Stimulated activated CD4-positive, alpha-beta T cell treated with anti-CD3 and anti-CD28 coated beads, Interleukin-2, amount 100 ng/mL, for 4 hours (primary cell): ENCODE measurements at places on chromosomes 1 and 21.

GRCh38 chr1:58929671-58930325 is 146.0 kb upstream of the JUN start:
- peak; percentile 87 for DNase-seq

DNA sequence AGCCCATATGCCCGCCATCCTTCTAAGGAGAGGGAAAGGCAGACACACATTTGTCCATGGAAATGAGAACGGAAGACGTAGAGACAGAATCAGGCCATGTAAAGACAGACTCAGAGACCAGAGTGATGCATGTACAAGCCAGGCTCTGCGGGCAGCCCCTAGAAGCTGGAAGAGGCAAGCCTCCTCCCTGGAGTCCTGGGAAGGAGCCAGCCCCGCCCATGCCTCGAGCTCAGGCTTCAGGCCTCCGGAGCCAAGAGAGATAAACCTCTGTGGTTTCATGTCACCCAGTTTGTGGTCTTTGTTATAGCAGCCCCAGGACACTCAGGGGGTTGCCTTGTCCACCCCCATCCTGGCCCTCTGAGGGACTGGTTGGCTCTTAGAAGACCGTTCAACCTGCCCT is 11.6 kb downstream of the PDE9A start:
- no peak for DNase-seq

DNA sequence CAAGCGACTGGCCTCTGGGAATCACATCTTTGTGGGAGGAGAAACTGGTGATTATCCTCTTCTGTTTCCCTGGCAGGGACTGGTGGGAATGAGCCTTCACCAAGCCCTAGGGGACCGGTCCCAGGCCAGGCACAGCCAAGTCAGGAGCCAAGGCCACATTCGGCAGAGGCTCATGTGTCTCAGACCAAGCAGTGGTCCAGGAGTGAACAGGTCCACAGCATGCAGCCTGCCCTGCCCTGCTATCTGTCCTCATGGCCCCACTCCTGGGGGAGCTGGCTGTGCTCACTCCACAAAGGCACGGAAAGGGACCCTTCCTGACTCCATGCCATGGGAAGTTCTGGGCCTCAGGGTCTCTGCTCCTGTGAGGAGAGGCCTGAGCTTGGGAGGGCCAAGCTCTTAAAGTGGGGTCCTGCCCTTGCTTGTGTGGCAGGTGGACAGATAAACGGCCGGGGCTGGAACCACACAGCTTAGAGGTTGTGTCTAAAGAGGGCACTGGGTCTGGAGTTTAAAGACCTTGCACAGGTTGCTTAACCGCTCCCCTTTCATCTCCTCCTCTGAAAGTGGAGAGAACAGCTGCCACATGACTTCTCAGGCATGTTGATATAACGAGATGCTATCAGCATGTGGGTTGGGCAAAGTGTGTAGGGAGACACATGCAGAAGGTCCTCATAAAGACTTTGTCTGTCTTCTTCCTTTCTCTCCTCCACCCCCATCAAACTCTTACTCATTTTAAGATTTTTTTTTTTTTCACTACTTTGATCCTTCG is 57.5 kb downstream of the CASQ2 start:
- no peak for DNase-seq

DNA sequence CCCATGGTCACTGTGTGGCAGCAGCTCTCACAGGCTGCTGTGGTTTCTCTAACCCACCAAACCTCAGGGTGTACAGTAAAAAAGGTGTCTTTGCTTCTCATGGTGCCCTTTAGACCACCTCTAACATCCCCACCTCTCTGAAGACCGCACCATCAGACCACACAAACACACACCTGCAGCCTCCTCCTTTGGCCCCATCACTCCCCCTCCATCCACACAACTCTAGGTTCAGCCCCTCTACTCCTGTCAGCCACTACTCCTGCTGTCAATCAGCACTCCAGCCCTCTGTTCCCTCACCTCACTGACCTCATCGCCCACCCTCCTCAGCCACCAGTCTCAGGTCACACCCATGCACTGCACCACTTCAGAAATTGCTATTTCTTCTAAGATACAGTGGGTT is 7.5 kb downstream of the ZNF692 start:
- no peak for DNase-seq

- DNase-seq: no peak
Observed at GRCh38 chr1:56068908-56069307, 510.5 kb downstream of the PLPP3 start.
